Immature natural killer cell (primary cell): ENCODE measurements at places on chromosomes 11 and 22. TPM values are rescaled to one million over a fixed set of nuclear protein-coding genes. Genes with fewer than 3 reads are reported as not detected.

- no peak for DNase-seq
Observed at GRCh38 chr11:70225681-70226177, 22.6 kb downstream of the FADD start.

Gene SCUBE1
- not detected for polyA plus RNA-seq

Gene PTPRCAP
- 1,354 TPM for polyA plus RNA-seq

Gene OR8D4
- polyA plus RNA-seq: not detected

DNA sequence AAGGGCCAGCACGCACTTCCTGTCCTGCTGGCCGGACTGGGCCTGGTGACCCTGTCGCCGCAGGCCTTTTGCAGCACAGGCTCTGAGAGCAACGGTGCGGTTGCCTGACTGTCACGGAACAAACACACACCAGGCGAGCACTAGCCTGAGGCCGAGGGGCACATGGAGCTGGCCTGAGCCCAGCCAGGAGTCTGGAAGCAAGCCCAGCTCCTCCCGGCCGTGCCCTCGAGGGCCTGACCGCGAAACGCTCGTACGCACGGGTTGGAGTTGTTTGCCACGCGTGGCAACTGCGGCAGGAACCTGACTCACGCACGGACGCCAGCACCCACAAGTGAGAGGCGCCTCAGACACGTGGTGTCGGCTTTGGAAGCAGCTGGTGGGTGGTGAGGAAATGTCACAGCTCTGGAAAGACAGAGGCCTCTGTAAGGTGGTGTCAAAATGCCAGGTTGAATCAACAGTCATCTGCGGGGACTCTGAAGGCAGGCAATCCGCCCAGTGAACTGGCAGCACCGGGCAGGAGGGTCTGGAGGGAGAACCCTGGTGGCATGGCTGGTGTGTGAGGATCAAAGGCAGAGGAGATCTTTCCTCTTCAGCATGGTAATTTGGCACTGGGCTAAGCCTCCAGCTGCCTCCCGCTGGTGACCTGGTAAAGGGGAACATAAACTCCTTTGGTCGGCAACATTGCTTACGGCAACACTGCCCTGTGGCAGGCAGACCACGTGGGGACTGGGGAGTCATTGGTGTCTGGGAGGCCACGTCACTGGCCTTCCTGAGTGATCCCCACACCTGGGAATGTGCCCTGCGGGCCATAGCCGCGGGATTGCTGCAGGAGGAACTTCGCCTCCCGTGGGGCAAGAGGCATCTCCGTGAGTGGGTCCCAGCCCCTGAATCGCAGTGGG is 15.3 kb upstream of the IL17REL start:
- DNase-seq: no peak

Gene TRPM5
- not detected for polyA plus RNA-seq

Gene CYTH4
- polyA plus RNA-seq: 42.5 TPM

DNA sequence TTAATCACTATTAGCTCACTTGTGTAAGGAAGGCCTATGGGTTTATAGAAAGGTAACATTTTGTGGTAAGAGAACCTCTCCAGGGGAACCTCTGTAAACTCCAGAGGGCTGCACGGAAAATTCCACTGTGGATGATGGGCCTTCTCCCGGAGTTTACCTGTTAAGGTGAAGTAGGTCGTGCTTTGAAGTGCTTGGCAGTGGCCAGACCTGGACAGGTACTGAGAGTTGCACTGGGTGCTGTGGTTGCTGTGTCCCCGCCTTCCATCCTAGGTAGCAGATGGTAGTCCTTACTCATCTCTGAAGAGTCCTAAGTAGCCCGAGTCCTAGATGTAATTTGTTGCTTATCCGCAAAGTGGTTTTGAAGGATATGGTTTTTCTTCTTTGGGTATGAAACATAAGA is 133.4 kb downstream of the TEAD1 start:
- DNase-seq: no peak

DNA sequence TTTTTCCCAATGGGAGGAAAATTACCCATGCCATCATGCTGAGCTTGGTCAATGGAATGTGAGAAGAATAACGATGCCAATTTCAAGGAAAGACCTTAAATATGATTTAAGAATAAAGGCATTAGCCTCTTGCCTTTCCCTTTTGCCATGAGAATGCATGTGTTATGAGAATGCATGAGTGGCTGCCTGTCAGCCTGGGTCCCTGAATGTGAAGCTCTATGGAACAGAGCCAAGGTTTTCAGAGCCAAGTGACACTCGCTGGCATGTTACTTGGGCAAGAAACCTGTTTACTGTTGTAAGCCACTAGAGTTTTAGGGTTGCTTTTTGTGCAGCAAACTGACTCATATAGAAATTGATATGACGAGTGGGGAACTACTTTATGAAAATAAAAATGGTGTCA is 75.7 kb downstream of the JRKL start:
- DNase-seq: no peak

GRCh38 chr22:40051322-40051721 is 56.6 kb downstream of the FAM83F start:
- DNase-seq: no peak

Gene SHANK3
- not detected for polyA plus RNA-seq

Gene IL18
- polyA plus RNA-seq: 11.2 TPM

DNA sequence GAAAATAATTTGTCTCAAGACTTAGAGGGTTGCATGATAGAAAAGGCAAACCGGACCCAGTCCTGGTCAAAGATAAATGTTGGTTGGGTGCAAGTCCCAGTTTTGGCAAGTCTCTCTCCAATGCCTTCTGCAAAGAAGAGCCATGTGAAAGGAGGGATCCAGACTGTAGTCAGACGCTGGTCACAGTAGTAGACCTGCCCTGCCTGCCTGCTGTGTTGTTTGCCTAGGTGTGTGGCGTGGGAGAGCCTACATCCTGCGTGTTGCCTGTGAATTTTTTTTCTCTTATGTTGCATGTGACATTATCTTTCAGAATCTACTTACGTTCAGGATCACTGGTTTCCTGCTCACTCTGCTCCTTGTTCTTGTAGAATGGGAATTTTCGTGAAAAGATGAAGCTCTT is 197.6 kb upstream of the CCDC90B start:
- DNase-seq: no peak

Gene ARHGAP8
- polyA plus RNA-seq: not detected

Gene PIM3
- 14.5 TPM for polyA plus RNA-seq

DNA sequence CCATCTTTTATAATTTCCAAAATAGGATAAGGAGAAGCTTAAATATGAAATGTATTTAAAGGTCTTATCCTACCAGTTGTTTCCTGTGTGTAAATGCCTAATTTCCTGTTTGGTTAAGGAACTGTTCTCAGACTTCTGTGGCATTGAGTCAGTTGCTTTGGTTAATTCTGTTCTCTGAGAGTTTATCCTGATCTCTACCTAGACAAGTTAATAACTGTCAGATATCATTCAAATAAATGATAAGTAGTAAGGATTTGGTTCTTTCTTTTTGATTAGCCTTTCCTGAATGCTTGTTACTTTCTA is 39.5 kb downstream of the CTNND1 start:
- no peak for DNase-seq

DNA sequence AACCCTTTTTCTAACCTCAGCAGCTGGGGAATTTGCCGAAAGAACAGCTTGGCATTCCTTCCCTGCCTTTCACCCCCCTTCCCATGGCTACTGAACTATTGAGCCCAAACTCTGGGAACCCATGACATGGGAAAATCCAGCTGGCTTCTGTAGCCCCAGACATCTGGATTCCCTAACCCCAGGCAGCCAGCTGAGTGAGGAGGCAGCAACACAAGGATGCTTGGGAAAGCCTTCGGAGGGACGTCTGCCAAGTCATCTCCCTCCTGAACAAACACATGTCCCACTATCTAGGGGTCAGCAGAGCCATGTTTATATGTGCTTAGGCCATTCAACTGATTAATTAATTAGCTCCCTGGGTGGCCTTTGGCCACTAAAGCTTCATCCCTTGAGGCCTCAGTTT is 21.6 kb downstream of the LRRC55 start:
- no peak for DNase-seq

DNA sequence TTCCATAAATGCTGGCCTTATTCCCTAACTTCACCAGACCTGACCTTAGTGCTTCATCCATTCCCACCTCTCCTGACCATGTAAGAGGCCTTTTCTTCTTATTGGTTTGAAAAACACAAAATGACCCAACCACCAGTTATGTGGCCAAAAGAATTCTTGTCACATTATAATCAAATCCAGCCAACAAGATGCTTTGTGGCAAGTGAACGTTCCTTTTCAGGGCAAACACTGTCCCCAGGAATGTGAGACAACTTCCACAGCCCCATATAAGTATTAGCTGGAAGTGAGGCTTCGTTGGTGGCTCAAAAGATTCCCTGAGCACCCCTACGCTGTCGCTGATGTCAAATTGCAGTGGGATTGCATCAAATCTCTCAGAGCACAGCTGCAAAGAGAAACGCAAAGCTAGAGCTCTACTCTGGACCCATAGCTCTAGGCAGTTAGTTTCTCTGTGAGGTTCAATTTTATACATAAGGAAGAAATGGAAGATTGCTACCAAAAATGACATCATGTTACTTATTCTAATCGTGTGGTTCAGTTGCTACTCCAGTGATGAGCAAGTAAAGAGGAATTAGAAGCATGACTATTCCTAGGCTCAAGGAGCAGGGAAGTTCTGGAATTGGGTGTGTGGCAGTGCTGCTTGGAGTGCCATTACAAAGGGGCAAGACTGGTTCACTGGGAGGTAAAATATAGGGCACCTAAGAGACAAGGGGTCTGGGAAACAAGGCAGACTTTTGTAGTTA is 26.1 kb downstream of the GLYATL1 start:
- no peak for DNase-seq

GRCh38 chr11:27242591-27242990 is 120.4 kb downstream of the CCDC34 start:
- DNase-seq: no peak

GRCh38 chr11:35780951-35781860 is 118.6 kb downstream of the TRIM44 start:
- no peak for DNase-seq

GRCh38 chr11:116972691-116973090 is 125.5 kb downstream of the SIK3 start:
- DNase-seq: no peak

Gene BDNF
- polyA plus RNA-seq: not detected

DNA sequence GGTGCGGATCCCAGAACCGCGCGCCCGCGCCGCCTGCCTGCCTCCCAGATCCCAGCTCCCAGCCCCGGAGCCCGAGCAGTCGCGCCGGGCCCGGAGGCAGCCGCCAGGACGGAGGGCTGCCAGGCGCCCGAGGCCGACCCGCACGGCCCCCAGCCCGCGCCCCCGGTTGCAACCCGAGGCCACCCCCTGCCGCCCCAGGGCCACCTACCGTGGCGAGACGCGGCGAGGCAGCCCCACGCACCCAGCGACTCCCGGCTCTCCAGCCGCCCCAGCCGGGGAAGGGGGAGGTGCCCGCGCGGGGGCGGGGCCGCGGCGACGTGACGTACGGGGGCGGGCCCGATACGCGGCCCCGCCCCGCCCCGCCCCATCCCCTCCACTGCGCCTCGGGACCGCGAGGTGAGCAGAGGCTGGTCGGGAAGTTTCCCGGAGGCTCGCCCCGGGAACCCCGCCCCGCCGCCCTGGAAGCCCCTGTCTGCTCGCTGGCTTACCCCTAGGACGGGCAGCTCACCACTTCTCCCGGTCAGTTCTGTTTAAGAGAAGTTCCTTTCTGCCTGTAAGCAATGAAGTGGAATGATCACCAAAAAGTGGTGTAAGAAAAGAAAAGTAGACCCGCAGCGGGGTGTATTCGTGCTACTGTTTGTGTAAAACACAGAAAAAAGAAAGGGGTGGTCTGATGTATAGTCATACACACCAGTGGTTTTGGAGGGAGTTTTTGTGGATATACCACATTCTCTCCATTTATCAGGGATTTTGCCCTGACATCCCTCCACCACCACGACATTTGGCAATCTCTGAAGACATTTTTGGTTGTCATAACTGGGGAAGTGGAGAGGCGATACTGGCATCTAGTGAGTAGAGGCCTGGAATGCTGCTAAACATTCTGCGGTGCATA is at the start of gene TPST2:
Gene TPST2 (minus strand): TSS at position 288 of the 892 bp plus-strand sequence. CDS start 48,502 bp downstream, outside the sequence.
- peak; percentile 80 for DNase-seq

GRCh38 chr22:20037419-20037818 is 16.5 kb downstream of the TANGO2 start:
- no peak for DNase-seq

DNA sequence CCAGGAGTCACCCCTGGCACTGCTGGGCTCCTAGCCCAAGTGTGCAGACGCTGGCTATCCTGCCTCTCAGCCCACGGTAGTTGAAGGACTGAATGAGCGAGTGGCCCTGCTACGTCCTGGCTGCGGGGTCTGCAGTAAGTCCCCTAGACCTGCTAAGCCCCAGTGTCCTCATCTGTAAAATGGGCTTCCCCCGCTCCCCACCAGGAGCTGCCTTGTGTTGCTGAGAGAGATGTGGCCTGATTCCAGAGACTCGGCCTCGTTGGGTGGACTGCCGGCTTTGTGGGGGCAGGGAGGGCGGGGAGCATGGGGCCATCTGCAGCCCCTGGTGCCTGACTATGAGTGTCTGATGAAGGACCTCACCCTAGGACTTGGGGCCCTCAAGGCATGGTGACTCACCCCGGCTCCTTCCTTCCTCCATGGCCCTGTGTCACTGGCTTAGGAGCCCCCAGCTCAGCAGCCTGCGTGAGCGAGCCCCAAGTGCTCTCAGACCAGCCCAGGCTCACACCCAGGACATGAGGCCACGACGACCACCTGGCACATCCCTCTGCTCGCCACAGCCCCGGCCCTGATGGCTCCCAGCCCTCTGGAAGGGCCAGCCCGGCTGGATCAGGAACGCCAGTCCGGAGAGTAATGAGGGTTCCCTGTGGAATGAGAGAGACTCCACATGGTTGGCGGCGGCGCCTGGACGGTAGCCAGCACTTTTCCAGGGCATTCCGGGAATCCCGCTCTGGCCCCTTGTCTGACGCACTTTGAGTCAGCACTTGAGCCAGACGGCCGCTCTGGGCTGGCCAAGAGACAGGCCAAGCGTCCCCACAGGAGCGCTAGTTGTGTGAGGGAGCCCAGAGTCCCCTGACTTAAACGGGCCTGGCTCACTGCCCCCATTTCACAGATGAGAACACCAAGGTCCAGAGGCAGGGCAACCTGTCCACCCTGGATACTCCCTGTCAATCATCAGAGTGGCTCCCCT is 50.5 kb upstream of the SHISAL1 start:
- DNase-seq: no peak

GRCh38 chr11:69485337-69486041 is 4.0 kb downstream of the LINC01488 start:
- no peak for DNase-seq
